ENCODE measurements at places on chromosomes 5 and 9.

DNA sequence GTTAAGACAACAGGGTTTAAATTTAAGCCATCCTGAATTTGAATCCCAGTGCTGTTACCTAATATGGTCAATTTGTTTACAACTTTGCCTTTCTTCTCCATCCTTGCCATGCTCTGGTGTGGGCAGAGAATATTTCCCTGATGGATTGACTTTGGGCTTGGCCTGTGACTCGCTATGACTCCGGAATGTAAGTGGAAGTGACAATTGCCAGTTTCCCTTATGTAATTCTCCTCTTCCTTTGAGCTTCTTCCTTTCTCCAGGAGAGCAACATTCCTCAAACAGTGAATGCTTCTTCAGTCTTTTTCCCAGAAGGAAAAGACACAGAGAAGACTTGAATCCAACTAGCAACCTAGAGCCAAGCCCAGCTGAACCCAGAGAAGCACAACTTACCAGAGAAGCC, 159.1 kb downstream of the LURAP1L start:
- DNase-seq, result no peak

GRCh38 chr5:95440825-95441224, 49.7 kb downstream of the FAM81B start:
- no peak for DNase-seq

DNA sequence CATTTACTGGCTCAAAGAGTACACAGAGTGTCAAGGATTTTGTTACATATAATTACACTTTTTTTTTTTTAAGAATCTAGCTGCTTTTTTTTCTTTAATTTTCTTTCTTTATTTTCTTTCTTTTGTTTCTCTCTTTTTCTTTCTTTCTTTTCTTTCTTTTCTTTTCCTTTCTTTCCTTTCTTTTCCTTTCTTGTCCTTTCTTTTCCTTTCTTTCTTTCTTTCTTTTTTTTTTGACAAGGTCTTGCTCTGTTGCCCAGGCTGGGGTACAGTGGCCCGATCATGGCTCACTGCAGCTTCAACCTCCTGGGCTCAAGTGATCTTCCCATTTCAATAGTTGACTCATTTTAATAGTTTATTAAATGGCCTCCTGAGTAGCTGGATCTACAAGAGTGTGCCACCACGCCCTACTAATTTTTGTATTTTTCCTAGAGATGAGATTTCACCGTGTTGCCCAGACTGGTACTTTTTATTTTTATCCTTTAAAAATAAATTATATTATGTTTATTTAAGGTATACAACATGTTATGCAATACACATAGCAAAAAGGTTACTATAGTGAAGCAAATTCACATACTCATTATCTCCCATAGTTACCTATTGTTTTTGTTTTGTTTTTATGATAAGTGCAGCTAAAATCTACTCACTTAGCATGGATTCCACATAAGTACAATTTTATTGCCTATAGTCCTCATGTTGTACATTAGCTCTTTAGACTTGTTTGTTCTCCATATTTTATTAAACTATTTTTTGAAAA, 381.5 kb upstream of the KLF4 start:
- DNase-seq, result no peak

GRCh38 chr5:52007230-52007858, 624.1 kb downstream of the ISL1 start:
- peak; percentile 28 for DNase-seq

GRCh38 chr5:113204525-113205161, 228.0 kb downstream of the DCP2 start:
- no peak for DNase-seq

- DNase-seq, result no peak
Observed at GRCh38 chr5:36705055-36705454, 98.6 kb downstream of the SLC1A3 start.

DNA sequence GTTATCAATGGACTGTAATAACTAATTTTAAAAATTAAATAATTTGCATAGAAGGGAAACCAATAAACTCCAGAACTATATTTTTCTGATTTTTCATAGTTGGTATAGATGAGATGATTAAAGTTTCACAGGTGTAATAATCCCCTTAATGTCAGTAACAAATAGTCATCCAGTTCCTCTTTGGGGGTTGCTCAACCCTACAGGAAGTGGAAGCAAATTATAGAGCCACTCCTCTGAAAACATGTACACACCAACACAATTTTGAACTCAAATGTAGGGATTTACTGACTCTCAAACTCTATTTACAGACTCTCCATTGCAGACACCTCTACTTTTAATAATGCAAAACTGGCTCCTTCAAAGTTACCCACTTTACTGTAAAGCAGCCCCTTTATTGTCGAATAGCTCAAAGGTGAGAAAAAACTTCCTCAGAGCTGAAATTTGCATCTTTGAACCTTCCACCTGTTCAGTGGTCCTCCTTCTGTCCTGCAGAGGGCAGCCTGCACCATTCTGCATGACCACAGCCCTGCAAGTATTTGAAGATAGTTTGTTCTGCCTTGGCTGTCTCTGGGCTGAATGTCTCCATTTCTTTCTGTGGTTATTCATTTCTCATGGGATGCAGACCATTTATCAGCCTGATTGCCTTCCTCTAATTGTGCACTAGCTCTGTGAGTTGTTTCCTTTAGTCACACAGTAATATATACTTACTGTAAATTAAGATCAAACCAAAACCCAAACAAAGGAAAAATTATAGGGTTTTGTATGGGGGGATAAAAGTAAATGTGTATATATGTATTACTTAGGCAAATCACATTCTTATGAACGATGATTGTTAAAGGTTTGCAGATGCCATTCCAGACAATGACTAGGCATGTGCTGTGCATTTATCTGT, 383.2 kb upstream of the SGCD start:
- DNase-seq, result peak; percentile 5

DNA sequence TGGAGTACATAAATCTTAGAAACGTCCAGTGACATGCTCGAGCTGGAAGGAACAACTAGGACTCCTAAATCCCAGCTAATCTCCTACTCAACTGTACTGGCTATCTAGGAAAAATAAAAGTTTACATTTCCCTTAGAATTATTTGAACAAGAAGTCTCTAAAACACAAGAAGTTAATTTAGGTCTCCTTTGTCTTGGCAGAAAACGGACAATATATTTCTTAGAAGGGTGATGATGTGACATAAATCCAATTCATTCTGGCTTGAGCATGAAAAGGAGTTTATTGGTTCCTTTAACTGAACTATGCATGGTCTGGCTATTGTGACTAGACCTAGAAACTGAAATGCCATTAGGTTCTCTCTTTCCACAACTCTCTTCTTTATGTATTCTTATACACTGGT, 1242.2 kb upstream of the DMAC1 start:
- DNase-seq, result no peak

DNA sequence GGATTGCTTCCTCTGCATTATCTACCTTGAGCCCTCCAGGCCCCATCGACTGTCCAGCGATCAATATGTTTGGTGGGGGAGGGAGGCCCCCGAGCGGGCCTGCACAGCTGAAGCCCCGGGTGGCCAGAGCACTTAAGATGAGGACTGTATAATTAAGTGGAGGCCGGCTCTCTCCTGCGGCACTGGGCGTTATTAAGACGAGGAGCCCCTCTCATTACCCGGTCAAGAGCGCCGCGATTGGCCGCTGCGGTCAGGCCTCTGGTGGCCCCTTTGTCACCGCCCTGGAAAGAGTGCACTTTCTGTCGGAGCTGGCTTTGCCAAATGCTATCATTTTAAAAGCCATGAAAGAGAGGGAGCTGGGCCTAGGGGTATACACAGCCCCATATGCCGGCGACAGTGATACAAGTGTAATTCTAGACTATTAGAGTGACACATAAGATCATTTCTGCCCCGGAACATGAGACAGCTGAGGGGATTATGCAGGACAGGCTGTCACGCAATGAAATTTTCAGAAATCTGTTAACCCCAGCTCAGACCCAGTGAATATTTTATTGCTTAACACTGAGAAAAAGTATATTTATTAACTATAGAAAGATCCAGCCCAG, 106.3 kb upstream of the IRX1 start:
- no peak for DNase-seq

GRCh38 chr5:36202521-36202961, 39.2 kb downstream of the NADK2 start:
- no peak for DNase-seq

- no peak for DNase-seq
Observed at GRCh38 chr5:178203670-178204181, 607 bp upstream of the HNRNPAB start.

GRCh38 chr9:97853844-97854695, 1.0 kb downstream of the FOXE1 start:
- peak; percentile 61 for DNase-seq

DNA sequence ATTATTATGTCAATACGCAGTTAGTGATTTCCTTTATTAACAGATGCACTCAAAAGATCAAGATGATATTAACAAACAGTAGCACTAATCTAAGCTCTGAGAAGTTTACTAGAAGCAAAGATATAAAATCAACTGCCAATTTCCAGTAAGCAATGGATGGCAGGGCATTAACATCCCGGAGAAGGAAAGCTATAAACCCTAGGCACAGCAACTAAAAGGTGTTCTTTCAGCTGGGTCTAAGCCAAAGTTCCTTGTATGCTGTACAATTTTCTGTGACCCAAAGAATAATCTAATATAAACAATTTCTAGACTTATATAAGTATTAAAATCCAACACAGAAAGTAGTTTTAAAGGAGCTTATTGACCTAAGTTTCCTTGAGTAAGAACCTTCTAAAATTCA, 39.4 kb downstream of the PJA2 start:
- DNase-seq, result no peak

DNA sequence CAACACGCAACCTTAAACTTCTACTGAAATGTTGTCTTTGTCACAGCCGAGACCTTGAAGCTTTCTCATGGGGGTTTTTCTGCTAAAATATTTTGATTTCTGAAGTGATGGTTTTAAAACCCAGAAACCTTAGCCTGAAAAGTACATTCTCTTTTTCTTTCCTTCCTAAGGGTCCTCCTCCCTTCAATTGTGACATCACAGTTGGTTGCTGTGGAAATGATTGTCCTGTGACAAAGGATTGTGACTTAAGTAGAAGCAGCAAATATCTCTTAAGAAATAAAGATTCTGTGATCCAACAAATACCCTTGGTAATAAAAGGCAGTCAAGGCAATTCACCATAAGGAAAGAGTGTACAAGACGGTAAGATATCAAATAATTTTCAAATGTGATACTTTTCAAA, 125.2 kb downstream of the SEMA6A start:
- no peak for DNase-seq

GRCh38 chr5:4941957-4942830, 197.9 kb upstream of the ADAMTS16 start:
- DNase-seq, result peak; percentile 27

Data from suppressor macrophage treated with lipopolysaccharide for 1 hour (primary cell).